Adrenal gland (tissue), 19 donors: ENCODE measurements at places on chromosomes 3 and 15. TPM values are rescaled to one million over a fixed set of nuclear protein-coding genes. Genes with fewer than 3 reads are reported as not detected.

The APEH gene
- 36.5 TPM for polyA plus RNA-seq

The RHOV gene
- 0.16 TPM for polyA plus RNA-seq

The ANKRD63 gene
- polyA plus RNA-seq = not detected

DNA sequence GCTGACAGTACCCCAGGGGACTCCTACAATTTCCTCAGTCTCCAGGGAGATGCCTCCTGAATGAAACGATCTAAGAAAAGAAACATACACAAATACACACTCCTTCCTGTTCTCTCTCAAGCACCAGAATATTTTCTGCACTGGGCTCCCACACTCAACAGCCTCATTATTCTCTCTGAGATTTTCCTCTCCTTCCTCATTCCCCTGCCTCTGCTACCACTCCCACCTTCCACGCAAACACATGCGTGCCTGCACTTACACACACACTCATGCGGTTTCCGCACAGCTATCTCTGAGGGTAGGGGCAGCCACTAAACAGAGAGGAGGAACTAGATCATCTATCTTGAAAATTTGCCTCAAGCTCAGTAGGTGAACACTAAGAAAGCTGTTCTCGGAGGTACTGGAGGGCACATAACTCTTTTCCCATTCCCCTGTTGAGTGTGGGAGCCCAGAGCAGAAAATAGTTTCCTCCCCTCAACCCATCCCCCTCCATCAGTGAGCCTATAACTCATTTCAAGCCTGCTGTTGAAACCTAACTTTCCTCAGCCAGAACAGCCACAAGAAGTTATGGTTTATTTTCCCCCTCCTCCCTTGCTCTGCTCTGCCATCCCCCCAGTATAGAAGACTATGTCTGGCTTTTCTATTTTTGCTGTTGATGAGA lies 30.5 kb upstream of the TIPARP start:
- H3K4me1 ChIP-seq = peaks cover 9% of the 10 kb centered on the region
- H3K4me3 ChIP-seq = no peak overlapping the region
- H3K27ac ChIP-seq = no peak overlapping the region
- DNase-seq = no peak

The RYR3 gene
- 4.3 TPM for polyA plus RNA-seq
